ENCODE measurements at places on chromosomes 5 and 9.

DNA sequence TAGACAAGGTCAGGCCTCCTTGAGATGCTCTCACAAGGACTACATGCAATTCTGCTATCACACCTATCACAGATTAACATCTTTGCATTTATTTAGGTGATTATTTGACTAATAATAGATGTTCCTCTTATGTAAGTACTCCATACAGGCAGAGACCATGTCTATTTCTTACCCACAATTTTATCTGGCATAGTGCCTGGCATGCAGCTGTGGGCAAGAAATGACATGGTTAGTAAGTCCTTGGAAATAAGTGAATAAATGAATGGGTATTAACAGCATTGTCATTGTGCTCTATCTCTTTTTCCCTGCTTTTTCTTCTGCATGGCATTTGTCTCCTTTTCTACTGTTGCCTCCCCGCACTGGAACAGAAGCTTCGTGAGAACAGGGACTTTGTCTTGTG is 49.4 kb downstream of the SLC22A5 start:
- DNase-seq: no peak

DNA sequence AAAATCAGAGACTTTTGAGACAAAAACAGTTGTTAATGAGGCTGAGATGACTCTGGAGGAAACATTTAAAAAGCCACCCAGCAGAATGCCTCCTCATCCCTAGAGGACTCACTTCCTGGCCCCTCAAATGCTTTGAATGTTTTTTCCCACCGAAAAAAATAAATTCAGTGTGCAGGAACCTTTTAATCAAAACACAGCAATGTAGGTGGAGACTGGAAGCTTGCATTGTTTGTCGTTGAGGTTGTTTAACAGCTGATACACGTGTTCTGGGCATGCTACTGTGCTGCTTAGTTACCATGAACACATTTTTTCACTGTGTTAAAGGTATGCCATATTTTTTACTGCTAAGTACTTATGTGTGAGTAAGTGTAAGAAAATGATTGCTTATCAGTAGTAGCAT is 65.7 kb upstream of the ADCY2 start:
- DNase-seq: no peak

DNA sequence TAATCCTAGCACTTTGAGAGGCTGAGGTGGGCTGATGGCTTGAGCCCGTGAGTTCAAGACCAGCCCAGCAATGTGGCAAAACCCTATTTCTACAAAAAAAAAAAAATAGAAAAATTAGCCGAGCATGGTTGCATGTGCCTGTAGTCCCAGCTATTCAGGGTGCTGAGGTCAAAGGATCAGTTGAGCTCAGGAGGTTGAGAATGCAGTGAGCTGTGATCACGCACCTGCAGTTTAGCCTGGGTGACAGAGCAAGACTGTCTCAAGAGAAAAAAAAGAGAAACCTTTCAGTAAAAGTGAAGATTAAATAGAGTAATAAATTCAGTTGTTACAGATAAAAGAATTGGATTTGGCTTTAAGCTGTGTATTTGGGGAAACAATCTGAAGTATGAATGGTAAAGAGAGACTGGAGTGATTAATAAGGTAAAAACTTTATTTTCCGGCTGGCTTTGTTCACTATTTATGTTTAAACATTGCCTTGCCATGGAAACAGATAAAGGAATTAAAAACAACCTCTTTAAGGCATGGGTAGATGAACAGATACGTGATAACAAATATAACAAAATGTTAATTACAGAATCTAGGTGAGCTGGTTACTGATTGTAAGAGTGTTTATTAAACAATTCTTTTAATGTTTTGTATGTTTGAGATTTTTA is 56.0 kb upstream of the PCAT7 start:
- DNase-seq: no peak

DNA sequence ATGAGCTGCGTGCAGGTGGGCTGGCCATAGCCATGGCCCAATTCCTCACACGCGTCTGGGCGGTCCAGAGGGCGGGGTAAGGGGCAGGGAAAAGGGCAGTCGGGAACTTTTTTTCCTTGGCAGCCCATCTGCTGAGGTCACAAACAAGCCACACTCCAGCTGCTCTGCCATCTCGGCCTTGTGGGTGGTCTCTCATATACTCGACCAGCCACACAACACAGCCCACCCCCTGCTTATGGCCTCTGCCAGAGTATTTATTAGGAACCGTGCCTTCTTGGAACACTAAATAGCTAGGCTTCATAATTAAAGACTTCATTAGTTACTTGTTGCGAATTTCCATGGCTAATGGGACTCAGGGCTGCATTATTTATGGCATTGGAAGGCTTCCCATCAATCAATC is 98.5 kb upstream of the LHFPL2 start:
- no peak for DNase-seq

- no peak for DNase-seq
Observed at GRCh38 chr9:134964271-134965055, 46.8 kb upstream of the FCN1 start.

DNA sequence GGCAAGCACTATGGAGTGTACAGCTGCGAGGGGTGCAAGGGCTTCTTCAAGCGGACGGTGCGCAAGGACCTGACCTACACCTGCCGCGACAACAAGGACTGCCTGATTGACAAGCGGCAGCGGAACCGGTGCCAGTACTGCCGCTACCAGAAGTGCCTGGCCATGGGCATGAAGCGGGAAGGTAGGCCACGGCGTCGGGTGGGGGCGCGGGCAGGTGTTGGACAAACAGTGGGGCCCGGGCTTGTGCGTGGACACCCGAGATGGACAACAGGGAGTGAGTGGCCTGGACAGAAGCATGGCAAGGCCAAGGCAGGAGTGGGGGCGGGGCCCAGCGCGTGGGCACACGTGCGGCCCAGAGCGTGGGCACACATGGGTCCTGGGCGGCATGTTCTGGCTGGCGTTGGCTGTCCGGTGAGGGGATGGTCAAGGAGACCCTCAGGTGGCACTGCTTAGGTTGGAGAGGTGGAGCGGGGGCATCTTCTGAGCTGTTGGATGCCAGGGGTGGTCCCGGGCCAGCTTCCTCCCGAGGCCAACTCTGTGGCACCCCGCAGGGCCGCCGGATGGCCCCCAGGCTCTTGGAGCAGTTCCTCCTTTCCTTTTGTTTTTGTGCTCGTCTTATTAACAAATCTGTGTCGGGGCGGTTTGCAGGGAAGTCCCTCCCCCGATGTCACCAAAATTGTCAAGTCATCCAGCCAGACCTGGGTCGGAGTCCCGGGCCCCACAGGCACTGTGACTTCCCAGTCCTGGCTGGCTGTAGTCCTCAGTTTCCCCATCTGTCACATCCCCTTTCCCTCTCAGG is 82.9 kb downstream of the RXRA start:
- no peak for DNase-seq

DNA sequence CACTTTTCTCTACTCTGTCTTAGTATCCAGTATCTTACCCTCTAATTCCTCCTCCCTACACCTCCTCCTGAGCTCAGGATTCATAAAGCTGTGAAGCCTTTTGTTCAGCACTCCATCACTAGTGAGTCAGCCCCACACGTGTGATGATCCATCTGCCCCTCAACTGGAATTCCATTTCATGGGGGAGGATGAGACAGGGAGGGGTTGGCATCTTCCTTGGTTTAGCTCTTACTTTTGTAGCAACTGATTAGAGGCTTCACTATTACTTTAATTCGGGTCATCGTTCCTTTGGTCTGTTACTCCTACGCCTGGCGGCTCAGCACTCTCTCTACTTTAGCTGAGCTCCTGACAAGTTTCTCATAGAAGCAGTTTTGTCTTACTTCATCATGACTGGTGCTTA is 11.8 kb downstream of the BTNL8 start:
- no peak for DNase-seq

DNA sequence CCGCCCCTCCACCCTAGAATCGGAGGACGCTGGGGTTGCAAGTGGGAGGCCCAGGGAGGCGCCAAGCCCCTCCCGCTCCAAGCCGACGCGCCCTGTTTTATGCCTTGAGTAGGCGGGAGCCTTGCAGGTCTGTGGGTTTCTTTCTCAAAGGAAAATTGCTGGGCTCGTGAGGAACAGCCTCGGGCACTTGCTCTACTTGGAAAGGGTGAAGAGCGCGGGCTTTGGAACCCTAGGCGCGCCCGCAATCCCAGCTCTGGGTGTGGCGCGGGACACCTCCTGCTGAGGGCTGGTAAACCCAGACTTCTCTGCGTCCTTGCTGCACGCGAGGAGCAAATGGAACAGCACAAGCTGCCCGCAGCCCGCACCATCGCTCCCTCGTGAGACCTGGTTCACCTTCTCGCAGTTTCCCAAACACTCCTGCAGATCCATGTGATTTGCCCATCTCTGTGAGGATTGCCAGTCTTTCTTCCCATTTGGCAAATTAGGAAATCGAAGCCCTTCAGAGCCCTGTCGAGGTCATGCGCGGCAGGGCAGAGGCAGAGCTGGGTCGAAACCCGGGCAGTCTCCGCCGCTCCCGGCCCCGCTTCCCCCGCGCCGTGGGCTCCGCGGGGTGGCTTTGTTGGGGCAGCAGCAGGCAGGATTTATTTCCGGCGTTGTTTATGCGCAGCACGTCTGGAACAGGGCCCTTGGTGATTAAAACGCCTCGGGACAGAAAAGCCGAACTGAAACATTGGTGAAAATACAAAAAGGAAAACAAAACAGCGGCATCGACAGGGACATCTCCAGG is 98.4 kb upstream of the CPLX2 start:
- no peak for DNase-seq

DNA sequence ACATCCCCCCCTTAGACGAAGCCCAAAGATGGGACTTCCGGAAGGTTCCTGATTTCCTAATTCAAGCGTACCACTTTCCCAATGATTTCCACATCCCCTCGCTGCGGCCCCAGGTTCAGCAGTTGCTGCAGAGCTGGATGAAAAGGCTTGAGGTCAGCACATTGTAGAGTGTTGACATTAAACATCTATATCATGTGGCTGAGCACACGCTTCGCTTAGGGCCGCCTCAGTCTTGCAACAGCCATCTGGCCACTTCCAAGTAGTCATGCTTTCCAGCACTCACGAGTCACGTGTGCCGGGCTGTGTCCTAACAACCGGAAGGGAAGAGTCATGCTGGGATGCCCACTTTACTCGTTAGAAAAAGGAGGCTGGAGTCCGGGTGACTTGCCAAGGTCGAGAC is 340.6 kb upstream of the IRX4 start:
- no peak for DNase-seq

DNA sequence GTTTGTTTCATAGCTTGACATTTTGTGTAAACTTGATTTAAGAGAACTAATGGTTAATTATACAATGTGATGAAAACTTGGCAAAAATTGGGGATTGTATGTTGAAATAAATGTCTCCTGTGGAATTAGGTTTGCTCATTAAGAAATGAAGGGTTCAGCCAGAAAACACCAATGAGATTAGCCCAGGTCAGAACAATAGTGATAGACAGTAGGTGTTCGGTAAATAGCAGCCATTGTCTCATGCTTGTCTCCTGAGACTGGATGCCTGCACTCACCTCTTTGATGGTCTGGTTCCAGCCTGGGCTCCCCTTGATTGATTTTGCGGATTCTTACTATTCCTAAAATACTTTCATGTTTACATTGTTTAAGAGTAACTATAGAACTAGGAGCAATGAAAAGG is 135.5 kb downstream of the FBN2 start:
- no peak for DNase-seq

DNA sequence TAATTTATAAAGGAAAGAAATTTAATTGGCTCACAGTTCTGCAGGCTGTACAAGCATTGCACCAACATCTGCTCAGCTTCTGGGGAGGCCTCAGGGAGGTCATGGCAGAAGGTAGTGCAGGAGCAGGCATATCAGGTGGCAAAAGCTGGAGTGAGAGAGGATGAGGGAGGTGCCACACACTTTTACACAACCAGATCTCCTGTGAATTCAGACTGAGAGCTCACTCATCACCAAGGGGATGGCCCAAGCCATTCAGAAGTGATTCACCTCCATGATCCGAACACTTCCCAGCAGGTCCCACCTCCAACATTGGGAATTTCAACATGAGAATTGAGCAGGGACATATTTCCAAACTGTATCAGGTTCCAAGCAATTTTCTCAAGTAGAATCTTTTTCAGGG is 84.7 kb upstream of the BRINP1 start:
- no peak for DNase-seq

DNA sequence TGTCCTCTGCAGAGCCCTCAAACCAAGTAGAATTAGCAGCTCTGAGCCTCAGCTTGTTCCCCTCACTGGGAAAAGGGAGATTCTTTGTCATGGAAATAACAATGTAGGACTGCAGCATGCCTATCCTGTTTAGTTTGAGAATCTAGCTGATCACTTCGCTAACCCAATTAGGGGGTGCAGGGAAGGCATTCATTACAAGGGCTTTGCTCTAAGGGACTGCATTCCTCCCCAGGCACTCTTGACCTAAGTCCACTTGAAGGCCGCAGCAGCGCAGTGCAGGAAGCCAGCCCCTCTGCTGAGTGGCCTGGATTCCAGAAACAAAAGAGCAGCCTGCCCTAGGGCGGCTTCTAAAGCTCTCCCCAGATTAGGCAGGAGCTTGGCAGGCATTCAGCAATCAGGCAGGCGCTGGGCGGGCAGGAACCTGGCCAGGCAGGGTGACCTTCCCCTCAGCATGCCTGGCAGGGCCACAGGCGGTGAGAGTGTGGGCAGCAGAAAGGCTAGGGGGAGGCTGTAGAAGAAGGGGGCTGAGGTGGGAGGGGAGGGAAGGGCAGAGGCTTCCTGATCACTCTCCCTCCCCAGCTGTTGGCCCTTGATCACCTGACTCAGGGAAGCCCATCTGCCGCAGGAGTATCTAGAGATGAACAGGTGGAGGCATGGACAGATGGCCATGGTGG is 24.8 kb downstream of the CCNJL start:
- no peak for DNase-seq

DNA sequence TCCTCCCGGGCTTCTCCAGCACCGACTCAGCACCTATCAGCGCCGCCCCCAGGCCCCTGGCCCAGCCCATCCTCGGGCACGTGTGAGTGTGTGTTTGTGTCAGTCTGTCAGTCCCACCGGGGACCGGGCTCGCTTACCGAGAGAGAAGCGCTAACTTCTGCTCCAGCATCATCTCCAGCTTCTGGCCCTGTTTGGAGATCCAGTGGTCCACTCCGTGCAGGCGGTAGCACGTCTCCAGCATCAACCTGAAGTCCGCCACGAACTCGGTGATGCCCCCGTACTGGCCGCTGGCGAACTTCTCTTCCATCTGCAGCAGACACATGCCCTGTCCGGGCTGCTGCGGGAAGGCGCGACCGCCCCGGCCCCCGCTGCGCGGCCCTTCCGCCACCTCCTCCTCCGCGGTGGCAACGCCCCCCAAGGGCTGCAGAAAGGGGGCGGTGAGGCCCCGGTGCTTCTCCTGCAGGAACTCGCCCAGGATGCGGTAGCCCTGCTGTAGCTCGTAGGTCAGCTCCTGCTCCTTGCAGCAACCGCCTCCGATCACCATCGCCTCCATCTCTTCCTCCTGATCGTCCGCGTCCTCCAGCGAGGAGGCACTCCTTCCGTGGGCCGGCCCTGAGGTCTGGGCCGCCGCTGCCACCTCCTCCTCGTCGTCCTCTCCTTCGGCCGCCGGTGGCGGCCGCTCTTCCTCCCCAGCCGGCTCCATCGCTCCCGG is 8.2 kb downstream of the RANBP6 start:
- peak; percentile 98 for DNase-seq

- DNase-seq: no peak
Observed at GRCh38 chr5:9782826-9783560, 152.8 kb upstream of the TAS2R1 start.

Data from CD4-positive, alpha-beta T cell treated with Interleukin-6 for 4 hours (primary cell).